ENCODE measurements at places on chromosomes 7 and 10.

DNA sequence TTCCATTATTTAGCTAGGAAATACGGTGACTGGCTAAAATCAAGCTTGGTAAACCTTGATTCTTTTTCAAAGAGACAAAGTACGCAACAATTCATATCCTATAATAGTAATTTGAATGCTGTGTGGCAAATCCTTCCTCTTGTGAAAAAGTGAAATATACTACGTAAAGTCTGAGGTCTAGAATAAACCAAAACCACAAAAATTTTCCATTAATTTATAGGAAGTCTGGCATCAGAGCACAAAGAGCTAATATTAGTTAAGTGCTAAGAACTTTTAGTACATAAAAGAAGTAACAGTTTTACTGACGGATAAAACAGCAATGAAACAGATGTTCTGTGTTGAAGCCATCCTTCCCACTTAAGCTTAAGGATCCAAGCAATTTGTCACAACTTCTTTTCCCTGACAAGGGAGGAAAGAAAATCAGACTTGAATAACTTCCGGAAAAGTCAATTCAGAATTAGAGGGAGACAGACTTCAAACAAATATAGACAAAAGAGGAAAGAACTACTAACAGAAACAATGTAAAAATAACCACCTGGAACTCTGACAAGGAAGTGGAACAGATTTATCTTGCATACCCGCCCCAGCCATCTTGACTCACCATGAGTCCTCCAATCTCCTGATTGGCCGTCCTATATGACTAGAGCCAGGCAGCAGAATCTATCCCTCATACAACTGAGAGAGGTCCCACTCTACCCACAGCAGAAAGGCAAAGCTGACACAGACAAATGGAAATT is 34.6 kb downstream of the RHEB start:
- DNase-seq = no peak

- no peak for DNase-seq
These were observed 373.1 kb downstream of the MALRD1 start for GRCh38 chr10:19421674-19422073.

DNA sequence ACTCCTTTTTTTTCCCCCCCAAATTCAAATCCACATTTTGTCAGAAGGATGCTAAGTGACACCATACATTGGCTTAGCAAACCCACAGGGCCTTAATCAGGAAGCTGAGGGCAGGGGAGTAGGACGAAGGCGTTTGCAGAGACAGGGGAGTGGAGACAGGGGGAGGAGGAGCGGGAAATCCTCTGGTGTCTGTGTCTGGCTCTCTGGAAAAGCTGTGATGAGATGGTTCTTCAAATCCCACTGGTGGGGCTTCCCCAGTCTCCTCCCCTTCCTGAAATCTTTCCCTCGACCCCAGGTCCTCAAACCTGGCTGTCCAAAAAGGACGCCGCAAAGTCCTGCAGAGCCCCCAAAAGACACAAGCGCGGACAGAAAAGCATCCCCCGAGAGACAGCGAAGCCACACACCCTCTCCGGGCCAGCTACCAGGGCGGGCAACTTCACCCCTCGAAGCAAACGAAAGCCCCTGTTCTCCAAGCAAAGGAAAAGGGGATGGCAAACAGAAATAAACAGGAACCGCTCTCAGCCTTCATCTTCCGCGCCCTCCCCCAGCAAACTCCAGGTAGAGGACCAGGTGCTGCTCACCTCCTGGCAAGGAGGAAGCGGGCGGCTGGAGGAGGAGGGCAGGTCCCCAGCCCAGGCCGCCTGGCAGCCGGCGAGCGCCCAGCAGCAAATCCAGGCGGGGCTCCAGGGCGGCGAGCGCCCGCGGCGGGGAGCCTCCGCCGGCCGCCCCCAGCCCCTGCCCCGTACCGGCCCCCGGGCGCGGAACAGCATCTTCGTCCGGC is 520 bp downstream of the ELAPOR2 start:
- DNase-seq = peak; percentile 31

DNA sequence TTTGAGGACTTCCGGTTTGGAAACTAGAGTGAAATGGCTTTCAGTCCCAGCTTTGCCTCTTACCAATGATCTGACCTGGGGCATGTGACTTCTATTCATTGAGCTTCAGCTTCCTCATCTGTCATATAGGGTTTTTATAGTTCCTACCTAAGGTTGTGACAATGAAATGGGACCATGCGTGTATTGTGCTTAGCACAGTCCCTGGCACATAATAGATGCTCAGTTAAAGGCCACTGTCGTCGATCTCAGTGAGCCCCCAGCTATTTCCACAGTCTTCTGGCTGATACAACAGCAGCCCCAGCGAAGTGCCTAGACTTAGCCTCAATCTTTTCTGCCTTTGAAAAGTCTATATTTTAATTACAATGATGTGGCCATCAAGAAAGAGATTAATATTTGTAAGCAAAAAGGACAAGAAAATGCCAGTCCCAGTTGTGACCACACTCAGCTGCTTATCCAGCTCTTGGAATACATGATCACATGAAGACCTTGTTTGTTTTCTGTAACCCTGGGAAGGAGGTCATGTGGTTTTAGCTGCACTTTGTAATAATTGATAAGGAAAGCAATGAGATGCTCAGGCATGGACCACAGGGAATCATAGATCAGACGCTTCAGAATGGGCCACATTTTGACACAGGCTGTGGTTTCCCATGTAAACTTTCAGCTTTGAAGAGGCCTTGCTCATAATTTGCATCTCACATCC is 44.6 kb downstream of the VWA2 start:
- DNase-seq = no peak

- DNase-seq = no peak
These were observed 173.1 kb downstream of the PARD3 start for GRCh38 chr10:34641913-34642558.

- no peak for DNase-seq
These were observed 218.2 kb upstream of the PODXL start for GRCh38 chr7:131774419-131775220.

DNA sequence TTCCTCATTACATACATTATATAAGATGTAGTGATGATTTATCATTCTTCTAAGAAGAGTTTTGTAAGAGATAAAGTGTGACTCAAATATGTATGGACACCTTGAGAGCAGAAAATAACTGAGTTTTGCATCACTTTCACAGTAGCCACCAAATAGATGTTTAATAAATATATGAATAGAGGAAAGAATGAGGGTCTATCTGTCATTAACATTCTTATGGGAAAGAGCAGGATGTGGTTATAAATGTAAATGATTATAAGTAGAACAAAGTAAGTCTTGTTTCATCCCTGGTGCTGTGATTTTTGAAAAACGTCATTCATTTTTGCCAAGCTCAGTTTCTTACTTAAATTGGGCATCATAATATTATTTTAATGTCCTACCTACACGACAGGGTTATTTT is 15.0 kb upstream of the CRPPA start:
- DNase-seq = no peak

DNA sequence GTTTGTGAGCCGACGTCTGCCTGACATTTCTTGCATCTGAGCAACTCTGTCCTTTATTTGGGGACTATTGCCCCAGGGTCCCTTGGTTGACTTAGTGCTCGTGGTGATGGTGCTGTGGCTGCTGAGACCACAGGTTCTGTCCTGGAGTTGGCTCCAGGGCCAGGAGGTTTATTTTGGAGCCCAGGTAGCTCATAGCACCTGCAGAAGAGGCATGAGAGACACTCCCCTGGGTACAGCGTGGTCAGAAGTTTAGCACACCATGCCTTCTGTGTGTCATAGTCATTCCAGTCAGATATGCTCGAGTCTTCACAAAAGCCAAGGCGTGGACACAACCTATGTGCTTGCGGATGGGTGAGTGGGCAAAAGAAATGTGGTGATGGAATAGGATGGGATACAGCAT is 496.9 kb downstream of the TCERG1L start:
- DNase-seq = no peak

All from neural progenitor cell (in vitro differentiated cells).